ENCODE measurements at places on chromosomes 12 and 14. TPM values are rescaled to one million over a fixed set of nuclear protein-coding genes. Genes with fewer than 3 reads are reported as not detected.

MYRFL gene
- total RNA-seq, result 0.13 TPM

GUCY2C gene
- not detected for total RNA-seq

DNA sequence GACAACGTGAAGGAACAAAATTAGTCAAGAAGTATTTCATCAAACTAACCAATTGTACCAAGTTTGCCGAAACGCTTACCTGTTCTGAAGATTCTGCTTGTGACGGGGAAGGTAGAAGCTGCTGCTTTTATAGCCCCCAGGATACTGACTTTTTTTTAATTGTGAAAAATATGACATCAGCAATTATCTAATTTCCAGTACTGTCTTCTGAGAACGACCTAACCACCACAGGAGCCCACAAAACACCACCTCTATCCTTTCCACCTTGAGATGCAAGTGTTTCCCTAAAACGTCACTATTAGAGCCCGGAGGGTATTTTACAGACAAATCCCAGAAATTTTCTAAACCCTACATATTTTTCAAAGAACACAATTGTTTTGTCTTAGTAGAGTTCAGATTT, at the start of gene IL22:
Gene IL22 (minus strand): TSS at position 101 of the 400 bp plus-strand sequence. CDS start 156 bp downstream, outside the sequence.
- no peak for DNase-seq

BDKRB1 gene
- 0.17 TPM for total RNA-seq

GRCh38 chr14:30355431-30355913, 203.5 kb upstream of the G2E3 start:
- DNase-seq, result no peak

NKX2-1 gene
- not detected for total RNA-seq

TRIM9 gene
- total RNA-seq, result 1.2 TPM

DNA sequence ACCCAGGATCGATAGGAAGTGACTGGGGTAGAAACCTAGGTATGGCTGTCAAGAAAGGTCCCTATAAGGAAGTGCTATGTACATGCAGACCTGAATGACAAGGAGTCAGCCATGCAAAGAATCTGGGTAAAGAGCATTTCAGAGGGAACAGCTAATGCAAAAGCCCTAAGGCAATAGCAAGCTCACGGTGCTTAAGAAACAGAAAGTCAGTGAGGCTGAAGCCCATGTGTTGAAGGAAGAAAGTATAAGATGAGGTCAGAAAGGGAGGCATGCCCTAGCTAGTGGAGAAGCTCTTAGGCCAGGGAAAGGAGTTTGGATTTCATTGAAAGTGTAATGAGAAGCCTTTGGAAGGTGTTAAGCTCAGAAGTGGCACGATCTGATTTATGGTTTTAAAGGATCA, 6.0 kb upstream of the ADCY6 start:
- peak; percentile 78 for DNase-seq

- DNase-seq, result no peak
Observed at GRCh38 chr14:55930016-55930784, 188.0 kb upstream of the PELI2 start.

CLEC2A gene
- total RNA-seq, result not detected

NGB gene
- not detected for total RNA-seq

- no peak for DNase-seq
Observed at GRCh38 chr14:84874436-84874835, 655.5 kb upstream of the FLRT2 start.

GRCh38 chr14:89365061-89365801, 51.8 kb downstream of the FOXN3 start:
- no peak for DNase-seq

E2F7 gene
- 34.2 TPM for total RNA-seq

ADCY4 gene
- 4.0 TPM for total RNA-seq

GRCh38 chr14:104470588-104470987, 109.0 kb upstream of the C14orf180 start:
- DNase-seq, result no peak

DNA sequence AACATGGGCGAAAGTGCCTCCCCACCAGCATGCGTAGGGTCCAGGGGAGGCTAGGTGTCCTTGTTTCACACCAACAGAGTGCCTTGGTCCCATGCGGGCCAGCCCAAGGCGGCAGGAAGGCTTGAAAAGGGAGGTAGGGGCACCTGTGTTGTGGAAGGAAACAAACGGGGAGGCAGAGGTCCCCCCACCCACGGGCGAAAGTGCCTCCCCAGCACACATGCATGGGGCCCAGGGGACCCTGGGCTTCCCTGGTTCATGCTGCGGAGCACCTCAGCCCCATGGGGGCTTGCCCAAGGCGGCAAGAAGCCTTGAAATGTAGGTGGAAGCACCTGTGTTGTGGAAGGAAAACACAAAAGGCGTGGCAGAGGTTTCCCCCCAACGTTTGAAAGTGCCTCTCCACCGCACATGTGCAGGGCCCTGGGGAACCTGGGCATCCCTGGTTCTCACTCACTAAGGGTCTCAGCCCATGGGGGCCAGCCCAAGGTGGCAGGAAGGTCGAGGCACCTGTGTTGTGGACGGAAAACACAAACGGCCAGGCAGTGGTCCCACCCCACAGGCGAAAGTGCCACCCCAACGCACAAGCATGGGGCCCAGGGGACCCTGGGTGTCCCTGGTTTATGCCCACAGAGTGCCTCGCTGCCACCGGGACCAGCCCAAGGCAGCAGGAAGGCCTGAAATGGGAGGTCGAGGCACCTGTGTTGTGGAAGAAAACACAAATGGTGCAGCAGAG, 374.7 kb downstream of the ALG10 start:
- DNase-seq, result no peak

DNA sequence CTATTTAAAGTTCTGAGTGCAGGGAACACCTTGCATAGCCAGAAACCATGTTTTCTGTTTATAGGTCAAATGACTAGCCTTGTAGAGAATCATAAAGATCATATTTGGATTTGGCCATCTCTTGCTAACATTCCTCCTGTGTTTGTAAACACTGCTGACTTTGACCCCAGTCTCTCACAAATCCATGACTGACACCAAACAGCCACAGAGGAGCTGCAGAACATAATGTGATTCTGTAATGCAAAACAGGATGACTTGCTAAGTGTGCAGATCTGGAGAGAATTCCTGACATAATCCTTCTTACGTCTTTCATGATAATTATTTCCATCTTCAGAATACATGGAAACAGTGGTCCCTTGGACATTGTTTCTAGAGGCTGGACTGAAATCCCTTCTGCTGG, 211.8 kb downstream of the BMP4 start:
- DNase-seq, result no peak

GRCh38 chr12:109377139-109377685, 29.5 kb downstream of the MYO1H start:
- no peak for DNase-seq

DNA sequence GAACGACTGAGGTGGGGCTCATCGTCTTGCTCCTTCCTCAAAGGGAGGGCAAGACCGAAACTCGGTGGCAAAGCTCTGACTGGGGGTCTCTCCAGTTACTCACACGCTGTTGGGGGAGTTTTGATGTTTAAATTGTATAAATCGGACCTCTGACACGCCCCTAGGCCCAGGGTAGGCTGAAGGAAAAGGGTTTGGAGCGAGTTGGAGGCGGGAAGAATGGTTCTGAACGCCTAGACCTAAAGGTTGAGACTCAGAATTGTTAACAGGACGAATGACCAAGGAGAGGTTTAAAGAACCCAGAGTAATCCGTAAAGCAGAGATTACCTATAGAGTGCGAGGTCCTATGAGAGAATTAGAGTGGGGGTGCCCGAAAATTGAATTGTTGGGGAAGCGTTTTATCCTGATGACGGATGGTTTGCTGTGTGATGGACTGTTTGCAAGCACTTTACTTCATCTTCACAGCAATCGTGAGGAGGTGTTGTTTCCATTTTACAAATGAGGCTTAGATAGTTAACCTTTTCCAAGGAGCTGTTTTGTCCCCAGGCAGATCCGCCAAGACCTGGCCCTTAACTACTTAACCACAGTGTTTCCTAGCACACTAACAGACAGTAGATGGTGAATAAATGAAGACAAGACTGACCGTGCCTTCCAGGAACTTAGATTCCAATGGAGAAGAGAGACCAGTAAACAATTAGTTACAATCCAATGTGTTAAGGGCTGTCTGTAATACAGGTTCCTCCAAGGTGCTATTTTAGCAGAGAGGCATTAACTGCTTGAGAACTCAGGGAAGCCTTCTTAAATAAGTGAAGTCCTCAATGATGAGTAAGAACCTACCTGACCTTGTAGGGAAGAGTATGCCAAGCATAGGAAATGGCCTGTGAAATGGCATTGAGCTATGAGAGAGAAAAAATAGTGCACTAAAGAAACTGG, 929 bp upstream of the UBE2N start:
- no peak for DNase-seq

DNA sequence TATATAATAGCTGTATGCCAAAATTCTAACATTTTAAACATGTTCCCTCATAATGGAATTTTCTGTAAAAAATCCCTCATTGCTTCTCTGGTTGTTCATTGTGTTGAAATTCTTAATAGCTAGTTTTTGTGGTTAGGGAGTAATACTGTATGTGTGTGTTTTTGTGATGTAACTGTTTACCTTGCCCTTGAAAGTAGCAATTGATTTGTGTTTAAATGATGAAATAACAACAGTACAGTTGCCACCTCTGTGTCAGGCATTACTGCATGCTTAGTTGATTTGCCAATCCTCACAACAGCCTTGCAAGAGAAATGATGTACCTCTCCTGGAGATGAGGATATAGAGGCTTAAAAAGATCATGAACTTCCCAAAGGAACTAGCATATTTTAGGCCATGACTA, 94.9 kb downstream of the DAAM1 start:
- DNase-seq, result peak; percentile 41

GPD1 gene
- total RNA-seq, result 0.04 TPM

BCAT1 gene
- total RNA-seq, result 89.1 TPM

GRCh38 chr12:111841750-111842555, at the start of gene MAPKAPK5:
TSS of gene MAPKAPK5 (plus strand) at chr12:111842228. CDS start at chr12:111842734, 506 bp downstream.
- DNase-seq, result peak; percentile 65

DNA sequence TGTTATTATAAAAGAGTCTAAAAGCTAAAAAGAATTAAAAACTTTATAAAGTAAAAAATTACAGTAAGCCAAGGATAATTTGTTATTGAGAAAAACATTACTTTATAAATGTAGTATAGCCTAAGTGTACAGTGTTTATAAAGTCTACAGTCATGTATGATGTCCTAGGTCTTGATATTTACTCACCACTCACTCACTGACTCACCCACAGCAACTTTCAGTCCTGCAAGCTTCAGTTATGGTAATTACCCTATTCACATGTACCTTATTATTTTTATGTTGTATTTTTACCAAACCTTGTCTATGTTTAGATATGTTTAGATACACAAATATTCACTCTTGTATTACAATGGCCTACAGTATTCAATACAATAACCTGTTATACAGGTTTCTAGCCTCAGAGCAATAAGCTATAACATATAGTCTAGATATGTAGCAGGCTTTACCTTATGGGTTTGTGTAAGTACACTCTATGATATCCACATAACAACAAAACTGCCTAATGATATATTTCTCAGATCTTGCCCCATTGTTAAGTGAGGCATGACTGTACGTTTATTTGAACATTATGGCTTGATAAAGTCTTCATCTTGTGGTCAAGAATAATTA, 113.7 kb upstream of the KITLG start:
- no peak for DNase-seq
